Stimulated activated CD8-positive, alpha-beta memory T cell treated with anti-CD3 and anti-CD28 coated beads, Interleukin-7, amount 100 ng/mL, for 24 hours (primary cell): ENCODE measurements at places on chromosomes 2 and 18.
A peak's percentile ranks its signal among the peaks of the same experiment; 100 is the strongest.

GRCh38 chr2:182191061-182191460, 205.4 kb downstream of the PPP1R1C start:
- no peak for DNase-seq

DNA sequence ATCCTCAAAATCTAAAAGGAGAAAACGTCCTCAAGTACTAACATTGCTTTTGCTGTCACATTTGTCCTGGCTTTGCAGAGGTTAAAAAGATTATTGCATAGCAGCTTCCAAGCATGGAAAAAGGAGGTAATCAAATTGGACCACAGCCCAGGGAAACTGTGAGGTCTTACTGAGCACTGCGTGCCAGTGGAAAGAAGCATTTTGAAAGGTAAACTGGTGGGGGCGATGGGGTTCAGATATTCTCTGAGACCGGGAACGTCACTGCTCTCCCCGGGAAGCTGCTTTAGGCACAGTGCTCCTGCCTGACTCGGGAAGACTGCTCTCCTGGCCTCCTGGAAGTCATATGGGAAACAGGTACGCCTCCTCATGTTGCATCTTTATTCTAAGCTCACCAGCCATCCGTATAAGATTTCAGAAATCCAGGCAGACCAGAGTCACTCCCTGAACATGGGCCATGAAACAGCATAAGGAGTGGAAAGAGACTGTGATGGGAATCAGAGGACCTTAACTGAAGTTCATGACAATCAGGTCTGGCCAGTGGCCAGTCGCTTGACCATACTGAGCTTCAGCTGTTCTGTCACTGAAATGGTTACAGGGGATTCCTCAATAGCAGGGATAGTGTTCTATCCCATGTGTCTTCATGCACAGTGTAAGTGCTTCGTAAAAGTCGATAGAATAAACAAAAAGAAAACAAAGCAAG, 284.1 kb downstream of the TRIB2 start:
- no peak for DNase-seq

GRCh38 chr2:32358111-32358482, 1.3 kb downstream of the BIRC6 start:
- DNase-seq, result no peak

GRCh38 chr2:27959496-27959895, 69.0 kb downstream of the BABAM2 start:
- DNase-seq, result no peak

GRCh38 chr2:25551316-25551715, 122.1 kb downstream of the DTNB start:
- DNase-seq, result no peak

- no peak for DNase-seq
Observed at GRCh38 chr18:49922228-49922627, 108.9 kb upstream of the ACAA2 start.

- no peak for DNase-seq
Observed at GRCh38 chr2:196149948-196150347, 21.4 kb downstream of the STK17B start.

- DNase-seq, result no peak
Observed at GRCh38 chr2:43123981-43124686, 102.3 kb downstream of the ZFP36L2 start.

DNA sequence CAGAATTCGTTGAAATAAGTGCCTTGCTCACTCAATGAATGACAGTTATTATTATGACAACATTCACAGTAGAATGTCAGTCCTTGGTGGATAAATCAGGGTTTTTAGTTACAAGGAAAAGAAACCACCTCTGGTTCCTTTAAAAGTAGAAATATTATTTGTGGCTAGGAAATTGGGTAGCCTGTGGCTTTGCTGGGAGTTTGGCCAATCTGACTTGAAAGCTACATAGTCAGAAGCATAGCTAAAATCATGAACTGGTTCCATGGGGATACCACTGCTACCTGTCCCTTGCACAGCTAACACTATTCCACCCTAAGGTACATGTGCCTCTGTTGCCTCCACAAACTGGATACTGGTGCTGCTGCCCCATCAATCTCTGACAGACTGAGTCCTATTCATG, 12.8 kb upstream of the SMCHD1 start:
- DNase-seq, result no peak

GRCh38 chr18:12333506-12334290, 25.7 kb downstream of the TUBB6 start:
- no peak for DNase-seq

GRCh38 chr2:65922794-65923193, 490.4 kb upstream of the SPRED2 start:
- no peak for DNase-seq

- no peak for DNase-seq
Observed at GRCh38 chr18:79512461-79513380, 117.0 kb downstream of the NFATC1 start.

- no peak for DNase-seq
Observed at GRCh38 chr2:223300326-223300725, 248.3 kb downstream of the KCNE4 start.

DNA sequence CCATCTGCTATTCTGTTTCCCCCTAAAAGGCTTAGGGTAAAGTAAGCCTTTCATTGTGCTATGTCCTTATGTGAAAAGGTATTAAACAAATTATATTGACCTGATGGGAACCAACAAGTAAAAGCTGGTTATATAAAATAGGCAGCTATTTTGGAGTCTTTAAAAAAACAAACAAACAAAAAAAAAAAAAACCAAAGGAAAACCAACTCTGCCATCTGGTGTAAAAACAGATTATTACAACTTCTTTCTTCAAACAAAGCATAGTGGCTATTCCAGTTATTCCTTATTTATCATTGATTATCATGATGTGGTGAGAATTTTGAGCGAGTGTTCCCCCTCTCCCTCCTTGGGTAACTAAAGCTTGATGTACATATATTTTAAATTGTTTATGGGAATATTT, 122.3 kb upstream of the FHL2 start:
- no peak for DNase-seq

- no peak for DNase-seq
Observed at GRCh38 chr2:147182260-147182659, 662.6 kb upstream of the ACVR2A start.

GRCh38 chr2:102891296-102891695, 129.5 kb downstream of the TMEM182 start:
- no peak for DNase-seq

GRCh38 chr2:1664698-1665097, 79.6 kb downstream of the PXDN start:
- DNase-seq, result no peak

DNA sequence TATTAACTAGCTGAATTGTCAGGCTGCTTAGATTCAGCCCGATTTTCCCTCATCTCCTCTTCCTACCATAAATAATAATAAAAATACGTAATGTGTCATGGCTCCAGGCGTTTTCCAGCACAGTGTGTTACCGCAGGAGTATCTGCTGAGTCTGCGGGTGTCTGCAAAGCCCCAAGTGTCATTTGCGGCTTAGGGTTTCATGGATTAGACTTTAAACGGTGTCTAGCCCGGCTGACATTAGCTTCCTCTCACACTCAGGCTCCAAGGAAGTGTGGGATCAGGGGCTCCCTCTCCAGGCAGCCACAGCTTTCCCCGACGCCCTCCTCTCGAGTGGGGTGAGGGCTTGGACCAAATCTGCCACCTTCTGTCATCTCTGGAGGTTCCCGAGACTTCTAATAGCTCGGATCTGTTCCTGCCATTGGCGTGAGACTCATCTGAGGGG, 14.1 kb upstream of the HOXD1 start:
- no peak for DNase-seq

DNA sequence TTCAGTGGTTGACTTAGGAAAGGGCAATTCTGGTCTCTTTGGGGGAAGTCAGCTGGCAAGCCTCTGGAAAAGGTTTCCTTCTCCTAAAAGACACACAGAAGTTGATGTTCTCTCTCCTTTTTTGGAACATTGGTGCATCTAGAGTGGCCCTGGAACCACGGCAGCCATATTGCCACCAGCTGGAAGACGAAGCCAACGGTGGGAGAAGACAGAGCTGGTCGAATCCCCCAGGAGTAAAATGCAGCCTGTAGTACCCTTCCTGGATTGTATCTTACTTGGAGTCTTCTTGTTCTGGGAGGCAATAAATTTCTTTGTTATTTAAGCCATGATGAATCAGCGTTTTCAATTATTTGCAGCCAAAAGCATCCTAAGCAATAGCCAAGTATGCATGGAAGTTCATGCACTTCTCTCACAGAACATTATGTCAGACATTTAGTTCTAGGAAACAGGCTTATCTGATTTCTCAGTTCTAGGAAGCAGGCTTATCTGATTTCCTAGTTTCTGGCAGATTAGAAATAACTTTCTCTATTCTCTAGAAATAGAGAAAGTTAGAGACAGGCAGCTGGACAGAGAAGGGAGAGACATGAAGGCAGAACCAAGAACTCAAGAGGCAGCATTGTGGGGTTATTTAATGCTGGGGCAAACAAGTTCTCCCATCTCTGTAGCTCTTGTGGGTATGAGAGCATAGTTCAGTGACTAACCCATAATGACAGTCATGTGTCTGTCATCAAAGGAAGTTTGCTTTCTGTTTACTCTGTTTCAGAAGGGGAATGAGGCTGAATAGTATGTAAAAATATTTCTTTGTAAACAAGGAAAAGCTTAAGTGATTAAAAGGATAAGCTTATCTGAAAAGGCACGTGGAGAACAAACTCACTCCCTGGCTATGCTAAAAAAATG, 40.5 kb upstream of the NABP1 start:
- no peak for DNase-seq

DNA sequence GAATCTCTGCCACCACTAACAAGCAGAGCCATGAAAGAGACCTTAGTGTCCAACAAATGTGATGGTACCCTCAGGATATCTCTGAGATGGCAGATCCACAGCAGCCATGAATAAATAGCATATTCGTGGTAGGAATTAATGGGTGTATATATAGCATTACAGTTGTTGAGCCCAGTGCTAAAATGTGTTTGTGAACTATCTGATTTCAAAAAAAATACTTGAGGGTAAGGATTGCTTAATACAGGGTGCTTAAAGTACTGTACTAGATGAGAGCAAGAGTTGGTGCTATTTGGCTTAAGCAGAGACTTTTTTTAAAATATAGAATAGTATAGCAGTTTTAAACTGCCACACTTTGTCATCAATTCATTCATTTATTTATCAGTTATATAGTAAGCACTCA, 101.5 kb upstream of the GALNT5 start:
- DNase-seq, result no peak

DNA sequence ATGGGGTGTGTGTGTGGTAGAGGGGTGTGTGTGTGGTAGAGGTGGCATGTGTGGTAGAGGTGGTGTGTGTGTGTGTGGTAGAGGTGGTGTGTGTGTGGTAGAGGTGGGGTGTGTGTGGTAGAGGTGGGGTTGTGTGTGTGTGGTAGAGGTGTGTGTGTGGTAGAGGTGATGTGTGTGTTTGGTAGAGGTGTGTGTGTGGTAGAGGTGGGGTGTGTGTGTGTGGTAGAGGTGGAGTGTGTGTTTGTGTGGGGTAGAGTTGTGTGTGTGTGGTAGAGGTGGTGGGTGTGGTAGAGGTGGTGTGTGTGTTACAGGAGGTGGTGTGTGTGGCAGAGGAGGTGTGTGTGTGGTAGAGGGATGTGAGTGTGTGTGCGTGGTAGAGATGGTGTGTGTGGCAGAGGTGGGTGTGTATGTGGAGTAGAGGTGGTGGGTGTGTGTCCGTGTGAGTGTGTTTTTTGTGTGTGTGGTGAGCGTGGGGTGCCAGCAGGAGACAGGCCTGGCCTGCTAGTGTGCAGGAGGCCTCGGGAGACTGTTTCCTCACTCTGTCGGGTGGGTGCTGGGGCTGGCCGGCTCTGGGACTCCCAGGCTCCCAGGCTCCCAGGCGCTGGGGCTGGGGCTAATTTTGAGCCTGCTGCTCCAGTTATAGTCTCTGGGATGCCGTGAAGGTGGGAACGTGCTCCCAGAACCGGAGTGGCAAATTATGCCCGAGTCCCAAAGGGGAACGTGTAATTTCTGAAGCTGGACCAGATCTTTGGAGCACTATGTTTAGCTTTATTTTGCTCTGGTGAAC, 165.2 kb downstream of the DYSF start:
- no peak for DNase-seq

GRCh38 chr2:61177727-61178549, 15.9 kb downstream of the C2orf74 start:
- peak; percentile 11 for DNase-seq

DNA sequence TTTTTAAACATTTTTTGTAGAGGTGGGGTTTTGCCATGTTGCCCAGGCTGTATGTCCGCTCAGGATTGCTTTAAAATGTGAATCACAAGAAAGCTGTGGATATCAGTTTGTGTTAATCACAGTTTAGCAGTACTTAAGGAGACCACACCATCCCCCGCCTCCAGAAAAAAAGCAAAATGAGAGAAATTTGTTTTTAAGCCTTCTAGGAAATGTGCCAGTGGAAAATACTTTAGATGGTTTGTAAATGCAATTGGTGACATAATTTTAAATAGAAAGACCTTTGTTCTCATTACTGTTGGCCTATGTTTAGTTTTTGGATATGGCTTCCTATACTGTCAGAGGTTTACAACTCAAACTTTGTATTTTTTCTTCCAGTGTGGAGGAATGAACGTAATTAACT, 27.0 kb downstream of the GCA start:
- no peak for DNase-seq

- DNase-seq, result no peak
Observed at GRCh38 chr18:74479486-74480148, 16.5 kb upstream of the CNDP2 start.

- DNase-seq, result no peak
Observed at GRCh38 chr2:127085317-127085681, 21.7 kb downstream of the BIN1 start.

DNA sequence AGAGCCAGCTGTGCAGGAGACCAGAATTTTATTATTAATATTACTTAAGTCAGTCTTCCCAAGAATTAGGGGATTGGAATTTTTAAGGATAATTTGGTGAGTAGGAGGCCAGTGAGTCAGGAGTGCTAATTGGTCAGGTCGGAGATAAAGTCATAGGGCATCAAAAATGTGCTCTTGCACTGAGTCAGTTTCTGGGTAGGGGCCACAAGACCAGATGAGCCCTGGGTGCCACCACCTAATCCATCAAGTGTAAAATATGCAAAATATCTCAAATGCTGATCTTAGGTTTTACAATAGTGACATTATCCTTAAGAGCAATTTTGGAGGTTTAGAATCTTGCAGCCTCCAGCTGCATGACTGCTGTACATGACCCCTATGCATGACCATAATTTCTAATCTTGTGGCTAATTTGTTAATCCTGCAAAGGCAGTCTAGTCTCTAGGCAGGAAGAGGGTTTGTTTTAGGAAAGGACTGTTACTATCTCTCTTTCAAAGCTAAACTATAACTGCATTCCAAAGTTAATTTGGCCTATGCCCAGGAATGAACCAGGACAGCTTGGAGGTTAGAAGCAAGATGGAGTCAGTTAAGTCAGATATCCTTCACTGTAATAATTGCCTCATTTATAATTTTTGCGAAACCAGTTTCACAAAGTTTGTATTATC, 215.9 kb downstream of the RNF152 start:
- no peak for DNase-seq
